ENCODE measurements at places on chromosomes 5 and 9.
A peak's percentile ranks its signal among the peaks of the same experiment; 100 is the strongest.

- DNase-seq: no peak
Measured at GRCh38 chr5:23648656-23649055, 141.2 kb downstream of the PRDM9 start.

GRCh38 chr5:116032991-116033390 lies 719 bp downstream of the ARL14EPL start:
- no peak for DNase-seq

DNA sequence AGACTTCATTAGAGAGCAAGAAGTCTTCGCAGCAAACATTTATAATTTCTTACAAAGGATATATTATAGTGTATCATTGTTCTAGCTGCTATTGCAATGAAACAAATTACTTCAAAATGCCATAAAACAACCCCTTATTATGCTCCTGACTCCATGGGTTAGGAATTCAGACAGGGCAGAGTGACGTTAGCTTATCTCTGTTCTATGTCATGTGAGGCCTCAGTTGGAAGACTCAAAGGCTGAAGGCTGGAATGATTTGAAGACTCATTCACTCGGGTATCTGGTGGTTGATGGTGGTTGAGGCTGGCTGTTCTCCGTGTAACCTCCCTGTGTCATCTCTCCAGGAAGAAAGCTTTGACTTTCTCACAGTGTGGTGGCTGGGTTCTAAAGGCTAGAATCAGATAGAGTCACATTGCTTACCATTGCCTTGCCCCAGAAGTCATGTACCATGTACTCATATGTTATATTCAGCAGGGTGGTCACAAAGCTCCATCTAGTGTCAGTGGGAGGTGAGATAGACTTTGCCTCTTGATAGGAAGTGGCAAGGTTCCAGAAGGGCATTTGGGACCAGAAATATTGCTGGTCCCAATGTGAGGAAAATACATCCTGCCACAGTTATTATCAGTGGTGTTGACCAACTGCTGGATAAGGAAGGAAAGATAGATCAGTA lies 226.9 kb downstream of the TMEM38B start:
- no peak for DNase-seq

DNA sequence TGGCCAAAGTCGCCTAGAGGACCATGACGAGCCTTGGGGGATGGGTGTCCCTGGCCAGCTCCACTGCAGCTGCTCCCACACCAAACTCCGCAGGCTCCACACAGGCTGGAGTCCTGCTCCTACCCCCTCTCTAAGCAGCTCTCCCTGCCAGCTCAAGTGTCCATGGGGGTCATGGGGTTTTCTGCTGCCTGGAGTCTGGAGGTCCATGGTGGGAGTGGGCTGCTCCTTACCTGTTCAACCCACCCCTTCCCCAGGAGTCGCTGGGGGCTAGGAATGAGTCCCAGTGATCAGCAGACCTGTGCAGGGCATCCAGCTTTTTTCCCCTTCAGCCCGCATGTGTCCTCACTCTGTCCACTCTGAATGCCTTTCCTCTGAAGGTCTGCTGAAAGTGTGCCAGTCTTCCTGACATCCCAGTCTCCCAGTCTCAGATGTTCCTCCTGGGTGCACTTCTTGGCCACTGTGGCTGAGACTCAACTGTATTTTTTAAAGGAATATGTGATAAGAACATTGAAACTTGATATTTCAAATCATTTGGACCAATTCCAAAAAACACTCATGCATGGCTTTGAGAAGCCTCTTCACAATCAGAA lies 261.3 kb upstream of the ANKH start:
- DNase-seq: peak; percentile 7

GRCh38 chr9:3032898-3033297 lies 189.0 kb upstream of the PUM3 start:
- DNase-seq: peak; percentile 47

DNA sequence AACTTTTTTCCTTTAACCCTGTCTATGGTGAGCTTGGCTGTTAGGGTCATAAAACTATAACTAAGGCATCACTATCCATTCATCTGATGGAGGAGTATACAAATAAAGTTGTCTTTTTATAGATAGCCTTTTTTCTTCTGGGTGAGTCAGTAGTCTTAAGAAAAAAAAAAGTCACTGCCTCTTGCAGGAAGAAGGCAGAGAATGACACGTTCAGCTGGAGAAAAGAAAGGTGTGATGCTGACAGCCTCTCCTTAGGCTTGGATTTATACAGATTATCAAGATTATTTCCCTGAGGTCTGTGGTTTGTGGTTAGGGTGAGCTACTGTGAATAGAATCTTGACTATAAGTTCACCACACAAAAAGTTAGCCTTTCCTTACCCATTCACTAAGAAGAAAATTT lies 23.0 kb downstream of the EPB41L4B start:
- DNase-seq: no peak

- peak; percentile 36 for DNase-seq
Measured at GRCh38 chr5:150585781-150586341, 54.6 kb upstream of the SYNPO start.
